Esophagus mucosa (tissue), 1 donor: ENCODE measurements at places on chromosomes 6 and 20. TPM values are rescaled to one million over a fixed set of nuclear protein-coding genes. Genes with fewer than 3 reads are reported as not detected.

DNA sequence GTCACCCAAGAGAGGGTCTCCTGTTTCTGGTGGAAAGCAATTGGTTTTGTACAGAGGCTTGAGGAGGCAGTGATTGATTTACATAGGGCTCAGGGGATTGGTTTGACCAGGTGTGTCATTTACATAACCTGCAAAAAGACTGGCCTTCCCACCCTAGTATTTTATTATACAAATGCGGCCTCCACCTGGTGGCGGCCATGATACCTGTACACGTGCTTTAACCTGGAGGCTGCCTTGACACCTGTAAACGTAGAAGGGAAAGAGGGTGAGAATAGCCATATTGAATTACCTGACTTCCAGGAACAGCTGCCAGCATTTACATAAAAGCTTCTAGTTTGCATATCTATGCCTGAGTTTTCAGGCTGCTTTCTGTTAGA is 48.7 kb downstream of the HLA-DPB1 start:
- no peak for ATAC-seq

DNA sequence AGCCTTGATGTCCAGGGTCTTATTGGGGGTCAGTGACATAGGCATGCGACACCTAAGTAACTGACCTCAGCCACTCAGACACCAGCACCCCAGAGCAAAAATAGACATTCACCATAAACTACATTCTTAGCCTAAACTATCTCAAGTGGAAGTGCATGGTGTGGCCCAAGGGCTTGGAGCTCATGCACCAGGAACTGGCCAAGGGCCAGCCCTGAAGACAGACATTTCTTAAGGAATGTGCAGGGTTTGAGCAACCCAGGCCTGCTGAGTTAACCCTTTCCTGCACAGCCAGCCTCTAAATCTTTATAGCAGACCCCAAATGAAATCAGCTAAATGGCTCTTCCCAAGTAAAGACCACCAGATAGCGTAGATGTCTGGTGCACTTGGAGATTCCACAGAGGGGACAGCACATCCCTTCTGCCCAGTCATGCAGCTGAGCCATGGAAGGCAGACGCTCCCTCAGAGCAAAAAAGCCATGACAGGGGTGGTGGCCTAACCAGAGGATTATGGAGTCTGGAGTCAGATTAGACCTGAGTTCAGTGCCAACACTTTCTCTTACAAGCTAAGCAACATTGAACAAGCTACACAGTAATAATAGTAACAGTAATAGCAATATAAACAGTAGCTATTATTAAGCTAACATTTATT is 222.6 kb downstream of the ZMYND8 start:
- ATAC-seq, result peak; percentile 71

DNA sequence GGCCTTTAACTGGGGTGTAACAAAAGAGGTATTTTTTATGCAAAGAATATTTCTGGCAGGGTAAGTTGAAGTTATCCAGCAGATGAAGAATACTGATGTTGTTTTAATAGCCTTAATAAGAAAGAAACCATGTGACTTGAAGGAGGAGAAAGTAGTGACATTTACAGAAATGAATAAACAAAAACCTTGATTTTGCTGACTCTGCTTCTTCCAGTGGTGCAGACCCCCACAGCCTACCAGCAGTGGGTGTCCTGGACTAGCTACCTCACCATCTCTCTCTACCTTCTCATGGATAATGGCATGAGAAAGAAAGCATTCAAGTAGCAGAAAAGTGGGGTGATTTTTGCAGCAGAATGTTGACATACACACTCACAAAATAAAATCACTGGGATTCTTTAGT is 162.6 kb upstream of the RNF217 start:
- no peak for ATAC-seq

DNA sequence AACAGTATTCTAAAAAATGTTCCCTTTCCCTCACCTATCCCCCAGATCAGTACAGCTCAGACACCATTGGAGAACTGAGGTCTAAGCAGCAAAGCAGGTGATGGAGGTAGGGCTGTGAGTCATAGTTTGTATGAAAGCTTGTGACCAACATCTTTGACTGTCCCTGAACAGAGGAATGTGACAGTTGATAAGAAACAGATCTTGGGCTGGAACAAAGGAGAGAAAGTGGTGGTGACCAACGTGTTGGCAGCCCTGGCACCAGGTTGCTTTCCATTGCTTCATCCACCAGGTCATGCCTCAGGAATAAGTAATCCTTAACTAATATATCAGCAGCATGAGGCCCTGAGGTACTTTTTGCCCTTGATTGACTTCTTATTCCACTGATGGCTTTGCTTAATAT is 19.9 kb upstream of the CRIP3 start:
- no peak for ATAC-seq

- ATAC-seq, result peak; percentile 78
Observed at GRCh38 chr6:167141667-167142432, 15.9 kb downstream of the GPR31 start.

- ATAC-seq, result no peak
Observed at GRCh38 chr20:50854506-50855249, 59.8 kb downstream of the BCAS4 start.

- peak; percentile 87 for ATAC-seq
Observed at GRCh38 chr20:63835021-63835858, 4.2 kb upstream of the ZBTB46 start.

GRCh38 chr6:26159357-26160273 is 72.4 kb downstream of the HFE start:
- ATAC-seq, result no peak

GRCh38 chr6:87639373-87639772 is 49.4 kb downstream of the ORC3 start:
- ATAC-seq, result no peak

- peak; percentile 35 for ATAC-seq
Observed at GRCh38 chr6:121592261-121592935, 157.0 kb downstream of the GJA1 start.

GRCh38 chr6:170022827-170023619 is 267.9 kb downstream of the DLL1 start:
- no peak for ATAC-seq

EFCAB8 gene
- total RNA-seq, result 0.48 TPM

GLP1R gene
- total RNA-seq, result 0.08 TPM

DNA sequence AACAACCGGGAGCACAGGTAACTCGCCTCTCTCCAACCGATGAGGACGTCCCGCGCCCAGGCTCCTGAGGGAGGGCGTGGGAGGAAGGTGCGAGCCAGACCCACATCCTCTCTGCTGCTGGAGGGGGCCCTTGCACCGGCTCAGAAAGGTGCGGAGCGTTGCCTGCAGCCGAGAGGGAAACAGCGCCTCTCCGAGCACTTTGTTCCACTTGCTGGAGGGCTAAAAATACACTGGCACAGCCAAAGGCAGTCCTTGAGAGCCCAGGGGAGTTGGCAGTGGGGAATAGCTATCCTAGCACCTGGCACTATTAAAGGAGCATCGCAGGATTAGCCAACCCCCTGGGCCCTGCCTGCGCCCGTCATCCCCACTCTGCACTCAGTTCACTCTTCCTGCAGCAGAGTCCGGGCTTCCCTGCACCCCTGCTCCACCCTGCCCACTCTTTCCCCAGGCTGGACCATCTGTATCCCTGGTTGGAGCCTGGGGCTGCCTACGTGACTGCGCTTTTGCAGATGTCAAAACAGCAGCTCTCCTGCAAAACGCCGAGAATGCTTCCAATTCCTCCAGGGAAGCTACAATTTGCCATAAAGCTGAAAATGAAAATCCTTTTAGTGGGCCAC is 108.9 kb downstream of the SNX5 start:
- no peak for ATAC-seq

SEC63 gene
- total RNA-seq, result 47.0 TPM

SLC17A1 gene
- total RNA-seq, result not detected

- no peak for ATAC-seq
Observed at GRCh38 chr6:13177664-13178063, 150.7 kb downstream of the TBC1D7 start.

- ATAC-seq, result no peak
Observed at GRCh38 chr6:112038756-112039430, 15.0 kb upstream of the CCN6 start.

- ATAC-seq, result no peak
Observed at GRCh38 chr6:1479095-1479494, 89.7 kb downstream of the FOXF2 start.

DNA sequence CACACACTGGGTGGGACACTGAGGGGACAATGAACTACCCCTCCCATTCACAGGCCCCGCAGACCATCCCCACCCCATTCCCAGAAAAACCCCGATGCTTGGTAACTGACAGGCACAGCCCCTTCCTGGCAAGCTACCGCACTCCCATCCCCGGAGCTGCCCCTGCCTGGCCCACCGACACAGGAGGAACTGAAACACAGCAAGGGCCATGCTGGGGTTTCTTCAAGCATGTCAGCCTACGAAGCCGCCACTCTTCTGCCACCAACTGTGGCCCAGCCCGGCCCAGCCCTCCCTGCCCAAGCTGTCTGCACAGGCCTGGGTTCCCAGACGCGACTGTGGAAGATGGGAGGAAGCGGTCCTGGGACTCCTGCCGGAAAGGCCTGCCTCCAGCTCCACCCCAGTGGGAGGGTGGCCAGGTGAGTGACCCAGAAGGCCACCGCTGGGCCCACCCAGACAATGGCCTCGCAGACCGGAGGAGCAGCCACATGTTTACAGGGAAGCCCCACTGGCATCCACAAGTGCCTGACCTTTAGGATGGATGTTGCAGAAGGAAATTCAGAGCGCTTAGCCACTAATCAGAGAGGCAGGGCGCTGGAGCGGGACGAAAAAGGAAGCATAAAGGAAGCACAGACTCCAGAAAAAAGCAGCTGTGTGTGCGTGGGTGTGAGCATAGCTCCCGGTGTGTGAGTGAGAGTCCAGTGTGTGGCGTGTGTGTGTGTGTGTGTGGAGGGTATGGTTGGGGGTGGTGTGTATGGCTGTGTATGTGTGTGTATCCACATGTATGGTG is 91.6 kb downstream of the PRND start:
- peak; percentile 32 for ATAC-seq

- peak; percentile 72 for ATAC-seq
Observed at GRCh38 chr6:89400912-89401399, 11.1 kb downstream of the RRAGD start.

ENPP5 gene
- total RNA-seq, result 0.44 TPM

GRCh38 chr6:149864578-149865535 is 698 bp upstream of the LRP11 start:
- peak; percentile 23 for ATAC-seq

DNA sequence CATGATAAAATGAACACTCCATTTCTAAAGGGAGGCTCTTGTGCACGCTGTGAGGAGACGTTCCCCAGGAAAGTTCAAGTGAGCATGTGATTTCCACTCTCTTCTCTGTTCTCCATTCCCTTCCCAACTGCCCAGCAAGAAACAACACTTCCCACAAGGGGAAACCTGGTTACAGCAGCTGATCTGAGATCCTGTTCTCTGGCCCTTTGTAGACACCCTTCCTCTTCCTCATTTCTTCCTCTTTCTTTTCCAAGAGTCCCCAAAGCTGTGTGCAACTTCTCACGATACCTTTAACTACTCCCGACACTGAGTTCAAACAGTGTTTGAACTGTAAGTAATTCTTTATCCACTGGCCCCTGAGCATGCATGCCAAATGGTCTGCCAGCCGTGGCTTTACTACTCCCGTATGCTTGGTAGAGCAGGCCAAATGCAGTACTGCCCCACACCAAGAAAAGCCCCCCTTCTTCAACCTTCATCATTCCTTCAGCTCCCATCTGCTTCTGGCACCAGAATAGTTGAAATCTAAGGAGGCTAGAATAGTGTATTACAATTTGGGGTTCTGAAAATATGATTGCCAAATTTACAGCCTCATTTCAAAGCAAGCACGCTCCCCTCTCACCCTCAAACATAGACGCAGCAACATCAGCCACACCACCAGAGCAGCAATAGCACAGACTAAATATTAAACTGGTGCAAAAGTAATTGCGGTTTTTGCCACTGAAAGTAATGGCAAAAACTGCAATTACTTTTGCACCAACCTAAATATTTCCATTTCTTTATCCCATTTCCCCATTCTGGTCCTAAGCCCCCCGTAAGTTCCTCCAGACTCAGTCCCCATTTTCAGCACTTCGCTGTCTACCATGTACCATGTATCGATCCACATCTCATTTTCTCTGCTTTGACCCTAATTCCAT is 4.3 kb downstream of the HLA-DMB start:
- no peak for ATAC-seq

GRCh38 chr6:57172136-57173055 is at the start of gene BAG2:
Gene BAG2 (plus strand): TSS chr6:57172326. CDS start chr6:57172698, 372 bp downstream.
- ATAC-seq, result peak; percentile 87

GRCh38 chr6:104813552-104813951 is 46.2 kb downstream of the HACE1 start:
- ATAC-seq, result no peak

TFAP2A gene
- 59.6 TPM for total RNA-seq

GSTA5 gene
- total RNA-seq, result not detected

- no peak for ATAC-seq
Observed at GRCh38 chr6:2133716-2134310, 111.6 kb downstream of the GMDS start.

DNA sequence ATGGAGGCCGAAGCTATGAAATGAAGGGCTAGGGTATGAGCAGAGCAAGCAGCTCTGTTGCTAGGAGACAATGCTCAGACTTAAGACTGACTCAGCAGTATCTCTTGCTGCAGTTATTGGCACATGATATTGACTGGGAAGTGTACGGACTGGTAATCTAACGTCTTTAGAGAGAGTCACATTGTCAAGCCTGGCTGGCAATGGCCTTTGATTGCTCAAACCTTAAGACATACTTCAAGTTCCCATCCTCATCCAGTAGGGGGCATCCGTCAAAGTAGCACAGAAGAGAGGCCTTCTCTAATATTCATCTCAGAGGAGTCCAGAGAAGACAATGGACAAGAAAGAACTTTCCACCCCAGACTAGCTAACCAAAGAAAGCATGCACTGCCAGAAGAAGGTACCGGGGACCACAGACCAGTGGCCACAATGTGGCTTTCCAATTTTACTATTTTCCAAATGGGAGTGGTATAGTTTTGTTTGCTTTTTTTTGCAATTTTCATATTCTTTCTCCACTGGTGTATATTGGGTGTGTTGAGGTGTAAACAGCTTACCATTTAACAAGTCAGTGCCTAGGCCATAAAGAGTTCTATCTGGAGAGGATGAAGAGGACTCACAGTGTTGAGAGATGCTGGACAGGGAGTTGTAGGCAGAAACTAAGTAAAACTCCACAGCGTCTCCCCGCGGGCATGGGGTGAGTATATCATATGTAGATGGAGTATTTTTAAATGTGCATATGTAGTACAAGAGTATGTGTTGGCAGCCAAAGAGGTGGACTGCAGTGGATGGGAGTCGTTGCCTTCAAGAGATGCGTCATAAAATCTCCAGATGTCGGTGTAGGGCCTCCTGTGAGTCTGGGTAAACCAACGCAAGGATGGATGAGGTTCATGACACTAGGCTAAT is 36.7 kb downstream of the LRFN2 start:
- peak; percentile 89 for ATAC-seq

- no peak for ATAC-seq
Observed at GRCh38 chr20:9022376-9022775, 46.5 kb upstream of the PLCB4 start.

DNA sequence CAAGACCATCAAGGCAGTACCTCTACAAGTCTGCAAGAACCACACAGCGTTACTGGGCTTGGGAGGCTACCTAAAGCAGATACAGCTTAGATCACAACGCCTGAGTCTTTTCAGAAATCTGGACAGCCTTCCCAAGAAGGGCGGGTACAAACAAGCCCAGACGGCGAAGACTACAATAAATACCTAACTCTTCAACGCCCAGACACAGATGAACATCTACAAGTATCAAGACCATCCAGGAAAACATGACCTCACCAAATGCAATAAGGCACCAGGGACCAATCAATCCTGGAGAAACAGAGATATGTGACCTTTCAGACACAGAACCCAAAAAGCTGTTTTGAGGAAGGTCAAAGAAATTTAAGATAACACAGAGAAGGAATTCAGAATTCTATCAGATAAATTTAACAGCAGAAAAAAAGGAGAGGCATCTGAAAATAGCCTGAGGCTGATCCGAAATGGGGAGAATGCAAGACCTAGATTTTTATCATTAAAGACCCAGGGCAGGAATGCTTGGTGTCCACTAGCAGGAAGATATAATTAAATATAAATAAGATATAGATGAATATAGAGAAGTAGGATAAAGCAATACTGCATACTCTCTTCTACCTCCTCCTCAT is 131.7 kb upstream of the COL21A1 start:
- peak; percentile 56 for ATAC-seq
